ENCODE measurements at places on chromosomes 4 and X. TPM values are rescaled to one million over a fixed set of nuclear protein-coding genes. Genes with fewer than 3 reads are reported as not detected.

The TASL gene
- not detected for total RNA-seq

The P2RY4 gene
- total RNA-seq, result not detected

The CRMP1 gene
- 1.8 TPM for total RNA-seq

The FSTL5 gene
- total RNA-seq, result not detected

The RAB39B gene
- total RNA-seq, result 0.36 TPM

The STAP1 gene
- not detected for total RNA-seq

The RUFY3 gene
- 24.9 TPM for total RNA-seq

The NCAPG gene
- 66.9 TPM for total RNA-seq

The SYTL4 gene
- total RNA-seq, result 8.0 TPM

The POU4F2 gene
- total RNA-seq, result not detected

The PNMA5 gene
- total RNA-seq, result not detected
